ENCODE measurements at places on chromosomes 2 and 18. TPM values are rescaled to one million over a fixed set of nuclear protein-coding genes. Genes with fewer than 3 reads are reported as not detected.

- no peak for DNase-seq
These were observed 29.0 kb downstream of the LGALSL start for GRCh38 chr2:64482765-64483504.

Gene LYG2
- polyA plus RNA-seq, result not detected

Gene LAMA3
- 1.3 TPM for polyA plus RNA-seq

Gene MYO5B
- 1.7 TPM for polyA plus RNA-seq

Gene HMSD
- 0.62 TPM for polyA plus RNA-seq

GRCh38 chr2:133213651-133214050 is 354.6 kb downstream of the NCKAP5 start:
- no peak for DNase-seq

Gene MTCL1
- 2.8 TPM for polyA plus RNA-seq

DNA sequence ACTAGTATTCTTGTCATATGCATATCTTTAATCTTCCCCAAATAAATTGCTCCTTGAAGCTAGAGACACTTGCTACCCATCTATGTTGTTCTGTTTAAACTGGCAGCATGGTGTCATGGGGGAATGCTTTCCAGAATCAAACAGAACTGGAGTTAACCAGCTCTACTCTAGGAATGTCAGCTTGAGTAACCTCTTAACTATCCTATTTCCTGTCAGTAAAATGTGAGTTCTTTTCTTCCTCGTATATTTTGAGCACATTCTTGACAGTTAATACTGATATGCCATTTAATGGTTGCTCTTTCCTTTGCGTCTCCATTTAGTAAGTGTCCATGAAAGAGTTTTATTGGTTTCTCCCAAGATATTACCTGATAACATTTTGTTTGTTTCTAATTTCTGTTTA is 23.0 kb downstream of the CNTNAP5 start:
- no peak for DNase-seq

Gene PJVK
- polyA plus RNA-seq, result 8.2 TPM

Gene ALPG
- polyA plus RNA-seq, result not detected

DNA sequence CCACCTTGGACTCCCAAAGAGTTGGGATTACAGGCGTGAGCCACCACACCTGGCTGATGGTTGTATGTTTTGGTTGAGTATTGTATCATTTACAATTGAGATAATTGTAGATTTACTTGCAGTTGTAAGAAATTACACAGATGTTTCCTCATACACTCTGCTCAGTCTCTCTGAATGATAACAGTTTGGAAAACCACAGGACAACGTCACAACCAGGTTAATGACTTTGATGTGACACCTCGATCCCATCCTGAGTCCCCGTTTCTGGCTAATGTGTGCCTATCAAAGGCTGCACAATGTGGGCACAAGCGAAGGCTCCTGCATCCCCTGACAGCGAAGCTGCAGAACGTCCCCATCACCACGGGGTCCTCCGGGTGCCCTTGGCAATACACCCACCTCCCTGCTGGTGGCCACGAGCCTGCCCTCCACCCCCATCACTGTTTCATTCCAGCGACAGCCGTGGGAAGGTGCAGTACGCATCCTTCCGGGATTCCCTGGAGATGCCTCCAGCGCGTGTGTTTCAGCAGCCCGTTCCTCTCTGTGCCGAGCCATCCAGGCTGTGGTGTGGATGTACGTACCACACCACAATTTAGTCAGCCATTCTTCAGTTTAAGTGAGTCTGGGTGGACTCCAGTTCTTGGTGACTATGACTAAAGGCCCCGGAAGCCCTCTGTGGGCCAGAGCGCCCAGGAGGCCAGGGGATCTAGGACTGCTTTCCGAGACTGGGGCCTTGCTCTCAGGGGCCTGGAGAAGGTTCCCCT is 4.3 kb upstream of the PDCD1 start:
- no peak for DNase-seq

- DNase-seq, result no peak
These were observed 26.9 kb downstream of the SDC1 start for GRCh38 chr2:20198001-20198400.

DNA sequence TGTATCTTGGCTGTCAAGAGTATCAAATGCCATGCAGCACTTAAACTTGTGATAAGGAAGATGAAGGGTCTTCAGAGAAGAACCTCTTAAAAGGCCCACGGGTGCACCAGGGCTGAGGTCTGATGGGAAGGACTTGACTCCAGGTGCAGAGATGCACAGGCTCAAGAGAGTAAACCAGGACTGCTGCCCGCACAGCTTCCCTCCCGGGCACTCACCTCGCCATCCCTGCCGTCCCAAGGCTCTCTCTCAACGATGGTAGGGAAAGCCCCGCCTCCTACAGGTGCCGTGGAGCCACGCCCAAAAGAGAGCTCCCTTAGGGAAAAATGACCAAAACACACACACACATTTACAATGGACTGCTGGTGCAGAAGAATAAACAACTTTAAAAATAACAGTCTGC is 27.9 kb downstream of the PDIA6 start:
- DNase-seq, result no peak

DNA sequence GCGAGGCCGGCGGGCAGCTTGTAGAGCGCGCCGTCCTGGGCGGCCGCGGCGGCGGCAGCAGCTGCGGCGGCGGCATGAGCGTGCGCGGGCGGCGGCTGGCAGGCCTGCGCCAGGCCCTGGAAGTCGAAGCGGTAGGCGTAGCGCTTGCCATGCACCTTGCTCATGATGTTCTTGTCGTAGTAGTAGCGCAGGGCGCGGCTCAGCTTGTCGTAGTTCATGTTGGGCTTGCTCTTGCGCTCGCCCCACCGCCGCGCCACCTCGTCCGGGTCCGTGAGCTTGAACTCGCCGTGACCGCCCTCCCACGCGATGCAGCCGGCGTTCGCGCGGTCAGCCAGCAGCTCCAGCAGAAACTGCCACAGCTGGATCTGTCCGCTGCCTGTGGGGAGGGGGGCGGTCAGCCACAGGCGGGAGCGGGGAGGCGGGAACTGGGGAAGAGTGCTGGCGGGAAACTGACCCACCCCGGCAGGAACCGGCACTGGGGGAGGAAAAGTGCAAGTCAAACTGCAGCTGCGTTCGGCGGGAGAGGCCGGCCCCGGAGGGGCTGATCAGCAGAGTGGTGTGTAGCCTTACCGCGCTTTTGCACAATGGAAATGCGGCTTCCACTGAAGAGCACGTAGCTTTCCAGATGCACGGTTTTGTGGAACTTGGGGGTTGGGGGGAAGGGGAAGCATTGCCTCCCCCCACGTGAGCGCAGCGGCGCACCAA is 3.0 kb downstream of the FEV start:
- peak; percentile 76 for DNase-seq

DNA sequence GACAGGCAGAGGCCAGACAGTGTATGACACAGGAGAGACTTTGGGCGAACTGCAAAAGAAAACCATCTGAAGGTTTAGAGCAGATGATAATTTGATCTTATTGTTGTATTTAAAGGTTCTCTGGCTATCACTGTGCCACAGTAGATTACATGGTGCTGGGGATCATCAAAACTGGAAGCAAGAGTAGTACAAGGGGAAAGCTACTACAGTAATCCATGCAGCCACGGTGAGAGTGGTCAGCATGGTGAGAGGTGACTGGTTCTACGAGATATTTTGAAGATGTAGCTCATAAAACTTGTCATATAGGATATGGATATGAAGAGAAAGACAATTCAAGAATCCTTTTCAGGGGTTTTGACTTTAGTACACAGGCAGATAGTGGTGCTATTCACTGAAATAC is 194.8 kb upstream of the GULP1 start:
- DNase-seq, result no peak

GRCh38 chr18:8167026-8167425 is 442.2 kb upstream of the RAB12 start:
- DNase-seq, result no peak

- no peak for DNase-seq
These were observed 19.8 kb downstream of the ABHD3 start for GRCh38 chr18:21684731-21685130.

DNA sequence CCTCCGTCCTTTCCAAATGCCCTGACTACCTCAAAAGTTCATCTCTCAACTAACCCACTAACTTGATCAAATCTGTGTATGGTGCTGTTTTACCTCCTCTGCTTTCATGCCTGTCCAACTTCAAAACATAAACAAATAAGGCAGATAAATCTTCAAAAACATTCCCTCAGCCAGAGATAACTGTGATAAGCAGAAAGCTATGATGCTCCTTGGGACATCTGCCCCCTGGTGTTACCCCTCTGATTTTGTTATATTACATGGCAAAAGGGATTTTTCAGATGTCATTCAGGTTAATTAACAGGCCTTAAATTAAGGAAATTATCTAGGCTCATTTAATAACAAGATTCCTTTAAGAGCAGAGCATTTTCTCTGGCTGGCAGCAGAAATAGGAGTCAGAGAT is 810.8 kb upstream of the CHAC2 start:
- DNase-seq, result no peak

Gene DAPL1
- polyA plus RNA-seq, result 0.21 TPM

Gene PCGF1
- polyA plus RNA-seq, result 9.6 TPM

Gene NEU4
- 0.22 TPM for polyA plus RNA-seq

GRCh38 chr2:70047451-70047850 is 39.8 kb upstream of the PCBP1 start:
- no peak for DNase-seq

DNA sequence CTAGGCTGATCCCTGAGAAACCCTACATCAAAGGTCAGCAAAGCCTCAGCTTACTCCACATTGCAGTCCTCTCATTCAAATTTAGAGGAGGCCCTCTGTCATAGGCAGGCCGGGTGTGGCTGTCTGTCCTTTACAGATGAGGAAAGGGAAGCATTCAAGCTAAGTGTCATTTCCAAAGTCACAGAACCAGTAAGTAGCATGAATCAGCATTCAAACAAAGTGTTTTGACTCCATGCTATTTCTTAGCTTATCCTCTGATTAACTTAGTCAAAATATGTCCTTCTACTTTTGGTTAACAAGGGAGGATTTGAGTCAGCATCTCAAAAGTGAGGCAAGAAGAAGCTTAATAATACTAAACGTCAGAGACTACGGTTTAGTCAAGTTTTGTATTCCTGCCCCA is 409.0 kb upstream of the POU3F3 start:
- no peak for DNase-seq

DNA sequence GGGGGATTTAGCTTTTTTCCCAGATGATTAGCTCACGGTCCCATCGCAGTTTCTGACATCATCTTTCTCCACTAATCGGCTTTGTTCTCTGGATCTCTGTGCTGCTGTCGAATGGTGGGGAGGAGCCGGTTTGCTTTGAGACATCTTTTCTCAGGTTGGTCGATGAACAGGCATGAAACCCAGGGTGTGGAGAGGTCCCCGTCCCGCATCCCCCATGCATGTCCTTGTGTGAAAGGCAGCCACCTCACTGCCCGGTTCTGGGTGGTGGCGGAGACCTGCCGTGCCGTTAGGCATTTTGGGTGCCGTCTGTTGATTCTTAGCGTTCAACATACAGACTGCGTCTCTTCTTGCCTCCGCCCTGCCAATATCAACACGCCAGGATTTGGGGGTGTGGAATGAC is 57.8 kb downstream of the CTDP1 start:
- peak; percentile 55 for DNase-seq

GRCh38 chr2:109347626-109348025 is 218.6 kb downstream of the SH3RF3 start:
- DNase-seq, result no peak

- peak; percentile 91 for DNase-seq
These were observed 1.7 kb upstream of the FOSL2 start for GRCh38 chr2:28390746-28391563.

GRCh38 chr2:37816686-37817085 is 108.4 kb upstream of the RMDN2 start:
- no peak for DNase-seq

Gene ZC3H8
- polyA plus RNA-seq, result 5.7 TPM

- no peak for DNase-seq
These were observed 155.8 kb upstream of the KLF7 start for GRCh38 chr2:207321514-207321913.

Gene MAPRE2
- polyA plus RNA-seq, result 20.6 TPM

Gene PRLH
- polyA plus RNA-seq, result not detected

- no peak for DNase-seq
These were observed 22.5 kb upstream of the CWC22 start for GRCh38 chr2:180029575-180029974.

DNA sequence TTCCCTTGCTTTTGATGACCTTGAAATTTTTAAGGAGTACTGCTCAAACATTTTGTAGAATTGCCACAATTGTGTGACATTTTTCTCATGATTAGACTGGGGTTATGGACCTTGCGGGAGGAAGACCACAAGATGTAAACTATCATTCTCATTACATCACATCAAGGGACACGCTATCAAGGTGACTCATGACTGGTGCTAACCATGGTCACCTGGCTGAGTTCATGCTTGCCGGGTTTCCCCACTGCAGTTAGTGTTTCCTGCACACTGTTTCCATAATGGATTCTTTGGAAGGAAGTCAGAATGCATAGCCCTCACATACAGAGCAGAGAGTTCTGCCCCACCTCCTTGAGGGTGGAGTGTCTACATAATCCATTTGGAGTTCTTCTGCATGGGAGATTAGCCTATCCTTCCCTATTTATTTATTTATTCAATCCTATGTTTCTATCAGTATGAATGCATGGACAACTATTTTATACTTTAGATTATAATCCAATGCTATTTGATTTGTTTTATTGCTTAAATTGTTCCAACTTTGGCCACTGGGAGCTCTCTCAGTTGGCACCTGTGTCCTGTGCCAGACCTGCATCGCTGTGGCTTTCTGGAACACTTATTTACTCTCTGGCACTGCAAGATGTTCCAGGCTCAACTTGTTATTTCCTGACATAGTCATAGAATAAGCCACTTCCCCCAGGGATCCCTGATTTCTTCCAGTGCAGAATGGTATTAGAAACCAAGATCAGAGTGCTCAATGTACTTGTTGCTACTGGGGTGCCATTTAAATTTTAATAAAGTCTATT is 6.0 kb downstream of the MC2R start:
- no peak for DNase-seq

Gene GPR39
- polyA plus RNA-seq, result not detected

Gene RAX
- polyA plus RNA-seq, result not detected

DNA sequence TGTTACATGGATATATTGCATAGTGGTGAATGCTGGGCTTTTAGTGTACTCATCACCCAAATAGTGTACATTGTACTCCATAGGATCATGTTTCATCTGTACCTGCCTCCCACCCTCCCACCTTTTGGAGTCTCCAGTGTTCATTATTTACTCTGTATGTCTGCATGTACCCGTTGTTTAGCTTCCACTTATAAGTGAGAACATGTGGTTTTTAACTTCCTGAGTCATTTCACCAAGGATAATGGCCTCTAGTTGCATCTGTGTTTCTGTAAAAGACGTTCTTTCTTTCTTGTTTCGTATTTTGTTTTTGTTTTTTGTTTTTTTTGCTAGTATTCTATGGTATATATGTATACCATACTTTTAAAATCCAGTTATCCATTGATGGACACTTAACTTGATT is 107.5 kb downstream of the MSTN start:
- no peak for DNase-seq

Gene IL37
- polyA plus RNA-seq, result not detected

Gene MARCO
- 4.8 TPM for polyA plus RNA-seq

DNA sequence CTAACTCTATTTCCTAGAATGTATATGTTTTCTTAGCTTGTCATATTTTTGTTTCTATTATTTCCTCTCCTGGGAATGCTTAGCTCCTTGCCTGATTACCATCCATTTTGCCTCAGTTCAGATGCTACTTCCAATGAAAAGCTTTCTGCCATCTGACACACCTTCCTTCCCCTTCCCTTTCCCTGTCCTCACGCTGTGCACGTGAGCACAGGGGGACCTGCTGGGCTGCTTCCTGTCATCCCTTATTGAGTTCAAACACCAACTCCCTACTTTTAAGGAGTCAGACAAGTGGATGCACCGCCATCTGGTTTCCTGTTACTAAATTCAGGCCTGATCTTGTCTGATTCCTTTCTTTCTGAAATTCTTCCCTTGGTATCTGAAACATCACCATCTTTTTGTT is 2.4 kb upstream of the INO80C start:
- DNase-seq, result no peak

Gene RSAD2
- polyA plus RNA-seq, result 2.1 TPM

GRCh38 chr2:25279091-25279651 is 62.6 kb downstream of the DNMT3A start:
- peak; percentile 91 for DNase-seq
